ENCODE measurements at places on chromosomes 3 and 15.

GRCh38 chr3:23304424-23304823, 101.3 kb downstream of the UBE2E2 start:
- no peak for DNase-seq

DNA sequence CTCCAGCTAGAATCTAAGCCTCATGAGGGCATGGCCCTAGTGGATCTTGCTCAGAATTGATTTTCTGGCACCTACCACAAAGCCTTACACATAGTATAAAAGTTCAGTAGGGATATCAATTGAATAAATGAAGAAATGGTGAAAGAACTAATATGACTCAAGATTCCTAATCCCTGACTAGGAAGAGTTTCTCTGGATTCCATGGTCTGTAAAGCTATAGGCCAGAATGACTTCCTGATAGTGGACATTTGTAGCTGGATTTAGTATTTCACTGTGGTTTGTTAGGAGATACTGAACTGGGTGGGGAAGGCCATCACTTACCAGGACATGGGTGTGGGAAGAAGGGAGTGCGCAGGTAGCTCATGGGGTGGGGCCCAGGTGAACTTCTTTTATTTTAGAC, 168.9 kb downstream of the RAP2B start:
- DNase-seq, result no peak

GRCh38 chr15:88232771-88233201, 23.8 kb downstream of the NTRK3 start:
- no peak for DNase-seq

DNA sequence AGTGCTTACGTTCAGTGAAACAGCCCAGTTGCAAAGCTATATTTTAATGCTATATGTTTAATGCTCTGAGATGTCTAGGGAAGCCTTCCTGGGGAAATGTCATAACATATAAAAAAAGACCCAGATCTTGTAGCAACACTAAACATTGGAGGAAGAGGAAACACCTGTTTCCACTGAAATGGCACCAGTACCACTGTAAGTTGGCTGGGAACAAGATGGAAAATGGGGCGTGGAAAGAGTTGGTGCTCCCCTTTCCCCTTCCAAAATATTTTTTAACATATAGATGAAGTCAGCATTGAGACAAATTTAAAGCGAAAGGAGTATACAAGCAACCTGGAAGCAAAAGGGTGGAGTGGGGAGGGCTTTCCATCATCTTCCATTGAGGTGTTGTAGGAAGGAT, 289.9 kb upstream of the COL8A1 start:
- DNase-seq, result no peak

DNA sequence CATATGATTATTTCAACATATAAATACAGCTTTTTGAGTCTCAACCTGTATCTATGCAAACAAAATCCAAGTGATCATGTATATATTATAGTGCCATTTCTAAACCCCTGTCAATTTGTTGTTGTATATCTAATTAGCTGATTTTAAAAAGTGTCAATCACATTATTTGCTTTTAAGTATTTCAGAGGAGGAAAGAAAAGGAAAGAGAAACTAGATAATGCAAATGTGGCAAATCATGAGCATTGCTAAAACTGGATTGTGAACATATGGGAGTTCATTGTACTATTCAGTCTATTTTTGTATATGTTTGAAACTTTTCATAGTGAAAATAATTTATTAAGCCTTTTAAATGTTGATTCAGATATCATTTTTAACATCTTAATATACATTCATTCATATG, 190.7 kb downstream of the ZIC4 start:
- no peak for DNase-seq

GRCh38 chr3:56001537-56001936, 466.7 kb downstream of the ERC2 start:
- DNase-seq, result no peak

DNA sequence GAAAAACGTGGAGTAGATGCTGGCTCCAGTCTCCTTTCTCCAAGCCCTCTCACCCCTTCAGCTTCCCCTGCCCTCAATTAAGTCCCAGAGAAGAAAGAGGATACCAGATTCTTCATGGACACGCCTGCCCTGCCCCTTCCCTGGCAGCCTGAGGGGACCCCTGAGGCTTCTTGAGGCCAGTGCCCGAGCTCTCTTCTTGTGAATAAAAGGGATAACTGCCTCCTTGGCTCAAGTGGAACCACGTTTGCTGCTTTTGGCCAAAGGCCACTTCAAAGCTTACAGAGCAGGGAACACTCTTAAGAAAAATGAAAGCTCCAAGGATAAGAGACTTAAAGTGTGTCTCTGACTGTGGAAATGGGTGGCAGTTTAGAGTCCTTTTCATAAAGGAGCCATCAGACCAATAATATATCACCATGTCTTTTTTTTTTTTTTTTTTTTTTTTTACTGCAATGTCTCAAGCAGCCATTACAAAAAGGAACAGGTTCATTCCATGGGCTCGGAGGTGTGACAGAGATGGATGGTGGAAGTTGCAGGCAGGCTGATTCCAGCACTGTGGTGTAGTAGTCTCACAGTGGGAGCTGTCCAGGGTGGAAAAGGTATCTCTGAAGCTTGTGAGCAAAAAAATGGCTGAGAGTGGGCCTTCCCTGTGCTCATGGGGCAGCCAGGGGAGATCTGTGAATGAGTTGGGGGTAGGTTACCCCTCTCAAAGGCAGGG, 108.8 kb downstream of the SEMA5B start:
- DNase-seq, result no peak

DNA sequence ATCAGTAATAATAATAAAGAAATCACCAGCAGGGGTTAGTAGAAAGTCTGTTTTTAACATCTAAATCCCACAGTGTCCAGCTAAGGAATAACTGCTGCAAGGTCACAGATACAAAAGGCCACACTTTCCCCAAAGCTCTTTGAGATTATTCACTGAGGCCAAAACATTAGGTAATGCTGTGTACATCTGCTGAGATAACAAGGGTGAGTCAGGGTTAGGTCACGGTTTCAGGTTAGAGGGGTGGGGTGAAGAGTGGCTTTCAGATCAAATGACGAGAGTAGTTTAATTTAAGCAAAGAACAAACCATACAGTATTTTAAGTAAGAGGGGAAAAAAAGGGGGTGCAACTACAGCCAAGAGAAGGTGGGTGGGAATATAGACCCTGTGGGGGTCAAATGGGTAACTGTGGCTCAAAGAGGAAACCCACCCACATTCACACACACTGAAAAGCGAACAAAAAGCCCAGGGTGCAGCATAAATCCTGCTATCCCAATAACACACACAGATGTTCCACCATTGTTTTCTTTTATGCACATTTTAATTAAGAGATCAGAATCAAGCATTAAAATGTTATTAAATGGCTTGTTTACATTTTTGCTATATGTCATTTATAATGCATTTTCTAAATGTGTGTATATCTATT, 412.9 kb downstream of the TIGIT start:
- no peak for DNase-seq

GRCh38 chr15:33369941-33370622, 59.3 kb downstream of the RYR3 start:
- no peak for DNase-seq

GRCh38 chr3:52429031-52429430, 15.9 kb downstream of the SEMA3G start:
- DNase-seq, result no peak

DNA sequence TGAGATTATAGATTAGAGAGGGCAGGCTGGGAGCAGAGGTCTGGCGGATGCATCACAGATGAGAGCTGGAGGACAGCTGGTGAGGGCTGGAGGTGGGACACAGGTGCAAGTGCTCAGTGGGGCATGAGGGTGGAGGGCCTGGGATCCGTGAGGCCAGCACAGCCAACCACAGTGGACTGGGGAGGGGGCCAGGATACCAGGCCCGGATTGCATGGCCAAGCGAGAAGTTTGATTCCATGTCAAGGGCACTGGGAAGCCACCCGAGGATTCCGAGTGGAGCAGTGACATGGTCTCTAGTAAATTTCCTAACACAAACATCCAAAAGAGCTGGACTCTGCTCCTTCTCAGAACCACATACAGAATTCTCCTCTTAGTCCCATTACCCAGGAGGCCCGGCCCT, 44.0 kb upstream of the SLC41A3 start:
- DNase-seq, result no peak

DNA sequence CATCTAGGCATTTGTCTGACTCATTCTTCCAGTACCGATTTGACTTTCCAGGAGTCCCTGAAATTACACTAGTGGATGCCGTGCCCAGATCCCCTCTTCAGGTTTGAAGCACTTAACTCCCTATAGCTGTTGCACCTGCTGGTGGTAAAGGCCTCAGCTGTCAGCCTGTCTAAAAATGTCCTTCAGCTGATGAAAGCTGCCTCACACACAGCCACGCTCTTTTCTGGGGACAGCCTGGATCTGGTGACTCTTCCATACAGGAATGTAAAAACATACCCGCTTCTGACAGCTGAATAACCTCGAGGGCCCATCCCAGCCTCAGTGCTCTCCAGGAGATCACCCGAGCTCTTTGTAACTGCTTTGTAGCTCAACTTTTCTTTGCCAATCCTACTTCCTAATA, 534.1 kb upstream of the GRM7 start:
- DNase-seq, result no peak

DNA sequence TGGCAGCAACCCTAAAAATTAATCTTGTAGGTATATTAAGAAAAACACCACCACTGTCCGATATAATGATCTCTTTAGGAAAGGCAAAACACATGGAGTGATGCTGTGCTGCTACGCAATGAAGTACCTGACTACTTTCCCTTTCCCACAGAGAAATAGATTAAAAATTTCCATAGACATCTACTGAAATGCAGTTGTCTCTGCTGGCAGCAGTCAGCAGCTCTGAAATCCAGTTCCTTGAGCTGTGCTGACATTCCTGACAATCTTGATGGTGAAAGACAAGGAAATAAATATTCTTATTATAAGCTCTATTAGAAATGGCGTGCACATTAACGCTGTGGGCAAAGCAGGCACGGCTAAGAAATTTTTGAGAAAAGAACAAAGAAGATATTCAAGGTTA, 287.6 kb downstream of the IL5RA start:
- DNase-seq, result no peak

GRCh38 chr15:49495993-49496753, 73.1 kb downstream of the FGF7 start:
- no peak for DNase-seq

GRCh38 chr3:56347219-56347871, 120.9 kb downstream of the ERC2 start:
- DNase-seq, result no peak

- no peak for DNase-seq
These were observed 14.5 kb downstream of the TIGIT start for GRCh38 chr3:114308377-114308776.

DNA sequence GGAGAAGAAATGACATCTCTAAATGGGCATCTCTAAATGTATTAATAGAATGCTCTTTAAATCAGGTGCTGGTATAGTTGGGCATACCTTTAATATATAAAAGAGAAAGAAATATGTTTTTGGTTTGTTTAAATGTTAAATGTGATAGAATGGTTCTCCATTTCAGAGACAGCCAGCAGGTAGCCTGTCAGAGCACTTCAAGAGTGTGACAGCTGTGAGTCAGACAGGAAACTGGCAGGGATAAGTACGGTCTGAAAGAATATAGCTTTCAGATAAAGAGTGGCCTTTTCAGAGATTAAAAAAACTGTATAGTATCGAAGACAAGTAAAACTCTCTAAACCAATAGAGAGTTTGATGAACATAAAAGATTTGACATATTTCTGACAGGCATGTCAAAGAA, 654.1 kb downstream of the IGSF11 start:
- no peak for DNase-seq

- DNase-seq, result no peak
These were observed 97.5 kb downstream of the BDH1 start for GRCh38 chr3:197458179-197458707.

DNA sequence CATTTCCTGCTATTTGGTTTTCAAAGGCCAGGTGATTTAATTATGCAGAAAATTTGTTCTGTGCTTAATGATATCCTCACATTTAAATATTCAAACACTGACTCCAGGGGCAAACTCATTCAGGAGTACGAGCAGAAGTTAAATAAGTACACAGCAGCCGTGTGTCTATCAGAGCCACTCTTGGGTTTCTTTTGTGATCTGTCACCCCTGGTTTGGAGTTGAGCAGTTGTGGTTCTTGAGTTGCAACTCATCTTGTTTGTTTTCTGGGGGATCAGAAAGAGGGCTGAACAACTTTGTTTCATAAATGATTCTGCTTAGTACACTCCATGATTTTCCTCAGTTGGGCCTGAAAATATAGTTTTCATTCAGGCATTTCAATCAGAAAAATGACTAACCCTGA, 25.7 kb upstream of the PPP4R2 start:
- DNase-seq, result no peak

DNA sequence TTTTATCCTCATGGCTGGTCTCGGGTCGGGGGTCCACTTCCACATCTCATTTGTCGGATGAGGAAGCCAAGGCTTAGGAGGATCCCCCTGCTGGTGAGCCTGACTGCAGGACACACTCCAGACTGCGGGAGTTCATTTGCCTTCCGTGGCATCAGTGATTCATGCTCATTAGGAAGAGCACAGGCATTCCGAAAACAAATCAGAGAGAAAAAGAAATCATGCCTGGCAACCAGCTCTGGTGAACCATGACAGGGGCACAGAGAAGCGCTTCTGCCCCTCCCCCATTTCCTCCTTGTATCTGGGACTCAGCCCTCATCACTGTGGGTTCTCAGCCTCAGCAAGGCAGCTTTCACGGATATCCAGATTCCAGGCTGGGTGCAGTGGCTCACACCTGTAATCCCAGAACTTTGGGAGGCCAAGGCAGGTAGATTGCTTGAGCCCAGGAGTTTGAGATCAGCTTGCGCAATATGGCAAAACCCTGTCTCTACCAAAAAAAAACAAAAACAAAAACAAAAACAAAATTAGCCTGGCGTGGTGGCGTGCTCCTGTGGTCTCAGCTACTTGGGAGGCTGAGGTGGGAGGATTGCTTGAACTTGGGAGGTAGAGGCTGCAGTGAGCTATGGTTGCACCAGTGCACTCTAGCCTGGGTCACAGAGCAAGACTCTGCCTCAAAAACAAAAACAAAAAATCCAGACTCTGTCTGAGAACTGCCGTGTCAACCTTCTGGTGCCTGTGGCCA, 28.4 kb downstream of the IRAK2 start:
- no peak for DNase-seq

- DNase-seq, result no peak
These were observed 179.2 kb downstream of the CLSTN2 start for GRCh38 chr3:140113996-140114788.

DNA sequence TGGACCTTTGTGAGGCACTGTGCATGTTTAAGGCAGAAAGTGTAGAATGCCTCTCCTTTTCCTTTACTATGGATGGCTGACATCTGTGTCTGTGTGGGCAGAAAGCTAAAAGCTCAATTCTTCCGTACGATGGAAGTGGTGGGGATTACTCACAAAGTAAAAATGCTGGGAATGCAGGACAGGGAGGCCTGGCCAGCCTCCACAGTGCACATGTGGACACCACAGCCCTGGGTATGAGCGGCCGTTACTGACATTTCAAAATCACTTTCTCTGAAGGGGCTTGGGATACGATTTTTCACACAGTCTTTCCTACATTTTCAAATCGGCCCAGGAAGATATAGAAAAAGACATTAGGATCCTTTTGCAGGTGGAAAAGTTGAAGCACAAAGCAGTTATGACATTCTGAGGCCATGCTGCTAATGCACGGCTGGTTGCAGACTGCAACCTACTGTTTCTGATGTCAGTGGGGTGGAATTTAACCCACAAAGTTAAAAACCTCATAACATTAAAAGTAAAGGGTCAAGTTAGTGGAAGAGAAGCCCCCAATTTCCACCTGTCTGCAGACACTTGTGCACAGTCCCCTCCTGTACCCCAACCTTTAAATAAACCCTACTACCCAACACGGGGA, 27.9 kb downstream of the EHD4 start:
- DNase-seq, result no peak

Measured in stimulated activated CD4-positive, alpha-beta T cell treated with anti-CD3 and anti-CD28 coated beads, Interleukin-1b, Interleukin-23, amount 100 ng/mL, for 24 hours (primary cell).